Activated naive CD4-positive, alpha-beta T cell treated with anti-CD3 and anti-CD28 coated beads, Interleukin-2, amount 10 ng/mL, durations not matched to agents 7 days and 5 days (primary cell): ENCODE measurements at places on chromosomes 6 and 20.

- DNase-seq: no peak
Observed at GRCh38 chr20:50788045-50788991, 6.5 kb upstream of the BCAS4 start.

- no peak for DNase-seq
Observed at GRCh38 chr20:61430228-61430624, 178.2 kb downstream of the CDH4 start.

DNA sequence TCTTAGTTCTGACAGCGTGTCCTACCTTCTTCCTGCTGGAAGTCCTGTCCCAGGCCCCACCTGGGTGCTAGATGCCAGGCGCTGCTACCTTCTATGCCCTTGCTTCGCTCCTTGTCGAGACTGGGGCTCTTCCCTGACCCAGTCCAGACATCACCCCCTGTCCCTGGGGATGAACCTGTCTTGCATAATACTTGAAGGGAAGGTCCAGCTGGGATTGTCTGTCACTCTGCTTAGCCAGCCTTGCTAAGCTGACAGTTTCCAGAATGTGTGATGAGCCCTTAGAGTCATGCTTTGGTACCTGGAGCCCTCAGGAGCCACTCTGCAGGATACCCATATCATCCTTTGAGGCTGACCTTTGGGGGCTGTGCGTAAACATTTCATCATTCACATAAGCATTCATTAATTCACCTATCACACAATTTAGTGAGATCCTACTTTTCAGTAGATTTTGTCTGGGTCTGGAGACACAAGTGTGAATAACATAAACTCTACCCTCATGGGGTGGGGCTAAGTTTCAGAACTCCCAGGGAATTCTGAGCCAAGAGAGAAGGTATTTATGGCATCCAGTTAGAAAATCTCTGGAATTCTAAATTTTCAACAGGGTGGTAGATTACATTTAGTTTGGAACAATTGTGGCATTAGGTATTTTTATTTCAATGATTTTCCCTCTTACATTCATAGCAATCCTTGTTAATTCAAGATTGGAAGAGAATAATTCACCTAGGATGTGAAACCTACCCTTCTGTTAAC is 151.1 kb upstream of the HDAC2 start:
- DNase-seq: no peak

DNA sequence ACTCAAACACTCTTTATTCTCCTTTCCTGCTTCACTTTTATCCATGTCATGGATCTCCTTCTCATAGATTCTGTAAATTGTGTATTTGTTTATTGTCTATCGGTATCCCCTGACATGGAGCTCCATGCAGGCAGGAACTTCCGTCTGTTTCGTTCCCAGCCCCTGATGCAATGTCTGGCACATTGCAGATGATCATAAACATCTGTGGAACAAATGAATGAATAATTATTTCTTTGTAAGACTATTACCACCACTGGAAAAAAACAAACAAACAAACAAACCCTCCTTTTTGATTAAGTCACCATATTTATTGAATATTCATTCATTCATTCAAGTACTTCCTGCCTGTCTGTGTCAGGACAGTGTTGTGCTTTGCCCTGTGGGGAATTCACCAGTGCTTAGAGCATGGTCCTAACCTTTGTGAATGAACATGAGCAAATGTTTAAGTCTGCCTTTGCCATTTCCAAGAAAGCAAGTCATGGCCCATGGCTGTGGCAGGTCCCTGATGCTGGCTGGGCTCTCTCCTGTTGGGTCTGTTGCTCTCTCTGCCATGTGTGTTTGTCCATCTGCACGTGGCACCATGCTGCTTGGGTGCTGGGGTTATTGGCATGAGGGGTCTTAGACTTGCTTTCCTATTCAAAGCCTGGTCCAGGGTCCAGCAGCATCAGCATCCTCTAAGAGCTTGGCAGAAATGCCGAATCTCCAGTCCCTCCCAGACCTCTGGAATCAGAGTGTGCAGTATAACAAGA is 47.5 kb upstream of the NAA20 start:
- DNase-seq: no peak

DNA sequence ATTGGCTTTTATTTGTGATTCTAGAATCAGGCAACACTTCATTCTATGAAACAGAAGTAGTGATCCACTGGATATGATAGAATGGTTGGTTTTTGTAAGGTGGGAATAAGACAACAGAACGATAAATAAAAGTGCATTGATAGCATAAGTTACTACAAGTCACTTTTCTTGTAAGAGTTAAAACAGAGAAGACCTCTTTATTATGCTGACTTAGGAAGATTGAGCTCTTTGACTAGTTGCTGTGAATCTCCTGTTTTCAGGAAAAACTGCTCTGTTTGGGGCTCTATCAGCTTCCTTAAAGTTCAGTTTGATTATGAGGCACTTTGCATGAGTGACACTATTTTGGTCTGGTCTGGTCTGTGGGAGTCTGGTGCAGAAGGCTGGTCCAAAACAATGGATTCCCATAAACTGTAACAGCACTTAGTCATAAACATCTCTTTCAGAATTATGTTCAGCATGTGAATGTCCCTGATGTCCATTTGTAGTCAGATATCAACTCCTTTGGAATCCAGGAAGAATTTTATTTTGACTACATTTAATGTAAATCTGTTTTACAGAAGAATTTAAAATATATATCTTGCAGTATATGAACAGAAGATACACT is 35.0 kb upstream of the DSE start:
- no peak for DNase-seq

DNA sequence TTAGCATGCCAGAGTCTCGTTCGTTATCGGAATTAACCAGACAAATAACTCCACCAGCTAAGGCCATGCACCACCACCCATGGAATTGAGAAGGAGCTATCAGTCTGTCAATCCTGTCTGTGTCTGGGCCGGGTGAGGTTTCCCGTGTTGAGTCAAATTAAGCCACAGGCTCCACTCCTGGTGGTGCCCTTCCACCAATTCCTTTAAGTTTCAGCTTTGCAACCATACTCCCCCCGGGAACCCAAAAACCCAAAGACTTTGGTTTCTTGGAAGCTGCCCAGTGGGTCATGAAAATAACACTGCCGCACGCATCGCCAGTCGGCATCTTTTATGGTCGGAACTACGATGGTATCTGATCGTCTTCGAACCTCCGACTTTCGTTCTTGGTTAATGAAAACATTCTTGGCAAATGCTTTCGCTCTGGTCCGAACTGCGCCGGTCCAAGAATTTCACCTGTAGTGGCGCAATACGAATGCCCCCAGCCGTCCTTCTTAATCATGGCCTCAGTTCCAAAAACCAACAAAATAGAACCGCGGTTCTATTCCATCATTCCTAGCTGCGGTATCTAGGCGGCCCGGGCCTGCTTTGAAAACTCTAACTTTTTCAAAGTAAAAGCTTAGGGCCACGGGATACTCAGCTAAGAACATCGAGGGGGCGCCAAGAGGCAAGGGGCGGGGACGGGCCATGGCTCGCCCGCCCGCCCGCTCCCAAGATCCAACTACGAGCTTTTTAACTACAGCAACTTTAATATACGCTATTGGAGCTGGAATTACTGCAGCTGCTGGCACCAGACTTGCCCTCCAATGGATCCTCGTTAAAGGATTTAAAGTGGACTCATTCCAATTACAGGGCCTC is 1958.5 kb upstream of the DEFB115 start:
- DNase-seq: no peak

DNA sequence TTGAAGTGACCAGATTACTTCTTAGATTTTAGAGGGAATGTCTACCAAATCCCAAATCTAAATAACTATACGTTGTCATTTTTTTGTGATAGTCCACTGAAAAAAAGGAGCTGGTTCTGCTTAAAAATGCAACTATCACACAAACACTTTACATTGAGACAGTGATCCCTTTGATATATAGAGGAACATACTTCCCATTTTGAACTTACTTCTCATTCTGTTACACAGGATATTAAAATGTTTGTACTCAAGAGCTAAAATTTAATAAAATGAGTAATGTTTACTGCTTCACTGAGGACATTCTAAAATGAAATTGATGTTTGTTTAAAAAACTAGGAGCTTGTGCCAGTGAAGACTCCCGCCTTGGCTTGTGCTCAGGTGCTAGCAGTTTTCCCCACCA is 174.1 kb downstream of the CARMIL1 start:
- DNase-seq: no peak

DNA sequence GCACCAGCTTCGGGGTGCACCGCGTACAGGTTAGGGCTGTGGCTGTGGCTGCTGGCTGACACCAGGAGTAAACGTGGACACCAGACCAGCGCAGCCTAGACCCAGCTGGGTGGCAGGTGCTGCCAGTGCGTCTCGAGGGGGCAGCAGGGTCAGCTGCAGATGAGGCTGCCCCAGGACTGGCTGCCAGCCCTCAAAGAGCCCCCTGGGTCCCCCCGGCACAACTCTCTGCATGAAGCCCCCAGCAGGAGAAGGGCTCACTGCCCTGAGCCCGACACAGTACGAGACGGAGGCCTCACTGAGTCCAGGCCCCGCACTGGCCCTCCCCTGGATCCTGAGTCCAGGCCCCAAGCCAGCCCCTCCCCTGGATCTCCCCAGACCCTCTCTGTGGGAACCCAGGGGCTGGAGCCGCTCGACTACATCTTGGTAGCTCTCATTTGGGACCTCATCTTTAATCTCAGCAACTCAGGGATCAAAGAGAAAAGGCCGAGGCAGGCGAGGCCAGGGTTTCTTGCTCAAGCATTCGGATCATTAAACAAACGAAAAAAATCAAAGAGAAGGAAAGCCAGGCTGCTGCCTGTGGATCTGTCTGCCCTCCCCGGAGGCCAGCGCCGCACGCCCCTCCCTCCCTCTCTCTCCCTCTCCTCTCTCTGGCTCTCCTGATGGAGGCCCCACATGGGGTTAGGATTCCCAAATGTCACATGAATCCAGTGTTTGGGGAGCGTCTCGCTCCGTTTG is 7.0 kb upstream of the NKAIN4 start:
- no peak for DNase-seq

- DNase-seq: no peak
Observed at GRCh38 chr6:14763139-14763538, 482.7 kb upstream of the JARID2 start.
